NCI-H2107 (cell line): ENCODE measurements at places on chromosomes 3 and 15.

- DNase-seq: no peak
These were observed 73.4 kb downstream of the SLCO3A1 start for GRCh38 chr15:91926908-91927270.

DNA sequence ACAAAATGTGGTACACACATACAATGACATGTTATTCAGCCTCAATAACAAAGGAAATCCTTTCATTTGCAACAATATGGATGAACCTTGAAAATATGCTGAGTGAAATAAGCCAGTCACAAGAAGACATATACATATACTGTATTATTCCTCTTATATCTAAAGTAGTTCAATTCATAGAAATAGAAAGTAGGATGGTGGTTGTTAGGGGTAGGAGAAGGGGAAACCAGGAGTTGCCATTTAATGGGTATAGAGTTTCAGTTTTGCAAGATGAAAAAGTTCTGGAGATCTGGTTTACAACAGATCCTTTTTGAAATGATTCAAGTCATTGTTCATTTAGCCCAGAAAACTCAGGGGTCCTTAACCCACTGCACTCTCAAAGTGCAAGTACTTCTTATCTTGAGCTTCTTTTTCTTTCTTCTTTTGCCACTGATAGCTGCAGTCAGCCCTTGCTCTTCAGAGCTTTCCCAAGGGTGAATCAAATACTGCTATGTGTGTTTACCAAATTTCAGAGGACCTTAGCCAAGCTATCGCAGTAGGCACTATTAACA is 208.0 kb upstream of the EOMES start:
- DNase-seq: no peak

GRCh38 chr15:96207377-96208006 is 123.0 kb upstream of the NR2F2 start:
- DNase-seq: no peak

DNA sequence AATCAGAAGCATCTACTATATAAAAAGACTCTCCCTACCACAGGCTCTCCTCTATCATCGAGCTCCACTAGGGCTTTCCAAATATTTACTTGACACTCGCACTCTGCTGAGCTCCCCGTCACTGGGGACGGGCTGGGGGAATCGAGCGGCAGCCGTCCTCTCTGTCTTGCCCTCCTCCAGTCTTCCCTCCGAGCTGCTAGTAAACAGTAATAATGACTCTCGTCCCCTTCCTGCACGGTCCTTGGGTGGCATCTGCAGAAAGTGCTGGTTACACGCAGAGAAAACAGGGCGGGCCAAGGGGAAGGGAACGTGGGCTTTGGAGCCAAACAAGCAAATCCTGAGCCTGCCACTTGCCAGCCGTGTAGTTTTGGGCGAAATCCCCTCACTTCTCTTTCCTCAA is 96.6 kb downstream of the LRIG1 start:
- no peak for DNase-seq

DNA sequence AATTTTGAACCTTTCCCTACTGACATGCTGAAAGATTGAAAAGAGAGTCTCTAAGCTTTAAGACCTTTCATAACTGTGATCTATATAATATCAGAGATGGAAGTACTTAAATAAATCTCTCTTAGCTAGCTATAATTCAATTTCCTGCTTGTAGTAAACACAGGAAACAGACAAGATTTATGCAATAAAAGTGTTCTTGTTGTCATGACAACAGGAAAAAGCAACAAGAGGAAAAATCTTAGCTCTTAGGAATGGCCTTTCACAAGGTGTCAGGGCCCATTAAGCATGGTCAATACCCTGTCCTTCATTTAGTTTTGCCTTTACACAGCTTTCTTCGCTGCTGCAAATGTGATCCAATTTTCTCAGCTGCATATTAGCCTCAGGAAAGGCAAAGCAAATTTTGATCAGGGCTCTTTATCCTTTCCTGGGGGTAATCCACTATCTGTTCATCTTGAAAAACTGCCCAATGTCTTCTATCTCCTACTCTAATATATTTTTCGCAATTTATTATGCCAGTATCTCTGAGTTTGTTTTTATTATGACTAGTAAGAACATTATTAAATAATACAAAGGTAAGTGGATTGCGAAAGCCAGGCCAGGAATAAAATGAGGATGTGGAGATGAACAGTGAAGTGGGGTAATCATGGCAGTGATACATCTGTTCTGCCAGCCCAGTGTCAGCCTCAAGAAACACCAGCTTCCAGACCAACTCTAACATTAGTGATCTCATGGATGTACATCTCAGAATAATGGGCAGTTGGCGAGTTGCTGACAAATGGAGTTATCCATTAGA is 28.7 kb downstream of the SIDT1 start:
- DNase-seq: no peak

DNA sequence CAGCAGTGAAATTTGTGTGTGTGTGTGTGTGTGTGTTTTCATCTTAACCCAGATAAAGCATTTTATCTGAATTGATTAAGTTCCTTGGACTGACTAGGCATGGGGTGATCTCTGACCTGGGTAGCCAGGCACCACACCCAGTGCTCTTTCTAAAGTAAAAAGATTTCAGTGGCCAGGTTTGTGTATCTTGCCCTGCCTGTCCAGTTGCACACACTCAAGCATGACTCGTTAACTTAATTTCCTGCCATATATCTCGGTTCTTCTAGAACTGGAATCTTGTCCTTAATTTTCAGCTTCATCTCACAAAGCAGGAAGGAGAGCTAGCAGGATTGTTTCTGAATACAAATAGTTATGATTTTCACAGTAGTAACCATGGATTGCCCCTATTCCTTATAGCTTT is 17.0 kb downstream of the TM4SF18 start:
- no peak for DNase-seq

DNA sequence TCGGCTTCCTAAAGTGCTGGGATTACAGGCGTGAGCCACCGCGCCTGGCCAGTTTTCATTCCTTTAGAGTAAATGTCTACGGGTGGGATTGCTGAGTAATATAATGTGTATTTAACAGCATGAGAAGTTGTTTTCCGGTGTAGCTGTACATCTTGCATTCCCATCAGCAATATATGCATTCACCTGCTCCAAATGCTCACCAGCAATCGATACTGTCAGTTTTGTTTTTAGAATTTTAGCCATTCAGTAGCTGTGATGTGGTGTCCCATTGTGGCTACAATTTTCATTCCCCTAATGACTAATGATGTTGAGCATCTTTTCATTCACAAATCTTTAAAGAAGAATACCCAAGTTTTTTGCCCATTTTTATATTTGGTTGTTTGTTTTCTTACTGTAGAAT is 134.8 kb upstream of the RGMA start:
- DNase-seq: no peak
